Suppressor macrophage treated with lipopolysaccharide for 4 hours (primary cell): ENCODE measurements at places on chromosomes 1 and 21.

DNA sequence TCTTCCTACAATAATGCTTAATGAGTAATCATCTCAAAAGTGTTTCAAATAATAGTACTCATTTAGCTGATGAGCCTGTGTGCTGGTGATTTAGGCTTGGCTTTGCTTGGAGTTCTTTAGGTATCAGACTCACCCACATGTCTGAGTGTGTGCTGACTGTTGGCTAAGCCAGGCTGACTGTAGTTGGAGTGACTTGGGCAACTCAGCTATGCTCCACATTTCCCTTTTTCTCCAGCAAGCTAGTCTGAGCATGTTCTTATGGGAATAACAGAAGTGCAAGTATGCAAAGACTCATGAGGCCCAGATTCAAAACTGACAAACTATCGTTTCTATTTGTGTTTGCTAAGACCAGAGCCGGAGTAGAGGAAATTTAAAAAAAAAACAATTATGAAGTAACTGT, 99.0 kb upstream of the ADGRL4 start:
- no peak for DNase-seq

- no peak for DNase-seq
These were observed 234.0 kb upstream of the IRF2BP2 start for GRCh38 chr1:234843946-234844345.

DNA sequence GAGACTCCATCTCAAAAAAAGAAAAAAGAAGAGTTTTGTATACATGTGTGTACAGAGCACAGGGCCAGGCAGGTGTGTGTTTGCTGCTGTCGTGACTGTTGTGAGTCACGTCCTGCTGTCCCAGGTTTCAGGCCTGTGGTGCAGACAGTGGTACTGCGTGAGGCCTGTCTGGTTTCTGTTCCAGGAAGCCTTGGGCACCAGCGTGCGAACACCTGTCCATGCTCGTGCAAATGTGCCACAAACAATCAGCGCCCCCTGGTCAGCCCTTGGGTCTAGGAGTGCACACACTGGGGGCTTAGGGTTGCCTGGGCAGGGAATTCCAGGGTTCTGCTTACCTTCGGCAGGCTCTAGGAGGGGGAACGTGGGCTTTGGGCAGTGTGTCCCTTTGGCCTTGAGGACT, 16.9 kb downstream of the GPR157 start:
- no peak for DNase-seq

DNA sequence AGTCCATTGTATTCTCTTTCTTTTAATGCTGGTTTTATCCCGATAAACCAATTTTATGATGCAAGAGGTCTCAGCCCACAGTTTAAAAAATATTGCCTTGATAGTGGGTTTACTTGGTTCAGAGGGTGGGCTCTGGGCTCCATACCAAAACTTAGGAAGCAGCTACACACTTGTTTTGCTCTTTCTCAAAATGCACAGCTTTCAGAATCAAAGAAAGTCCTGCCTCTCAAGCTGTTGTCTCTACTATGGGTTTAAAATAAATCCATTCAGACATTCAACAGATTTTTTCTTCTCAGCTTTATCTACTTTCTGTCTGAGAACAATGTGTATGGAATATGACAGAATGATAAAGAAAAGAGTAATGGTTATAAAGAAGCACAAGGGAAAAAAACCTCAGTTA, 14.8 kb upstream of the HHAT start:
- no peak for DNase-seq

DNA sequence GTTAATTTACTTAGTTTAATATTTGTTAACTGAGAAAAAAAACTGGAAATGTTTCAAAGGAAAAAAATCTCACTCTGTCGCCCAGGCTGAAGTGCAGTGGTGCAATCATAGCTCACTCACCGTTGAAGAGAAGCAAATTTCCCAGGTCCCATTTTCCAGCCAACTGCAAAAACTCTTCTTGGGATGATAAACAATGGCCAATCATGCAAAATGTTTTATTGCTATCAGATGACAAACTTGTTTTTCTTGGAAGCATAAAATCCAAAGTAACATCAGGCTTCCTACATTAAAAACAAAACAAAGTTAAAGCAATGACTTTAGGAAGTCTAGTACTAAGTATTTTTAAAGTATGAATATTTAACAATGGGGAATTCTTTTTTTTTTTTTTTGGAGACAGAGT, 84.9 kb downstream of the LYST start:
- DNase-seq: no peak

DNA sequence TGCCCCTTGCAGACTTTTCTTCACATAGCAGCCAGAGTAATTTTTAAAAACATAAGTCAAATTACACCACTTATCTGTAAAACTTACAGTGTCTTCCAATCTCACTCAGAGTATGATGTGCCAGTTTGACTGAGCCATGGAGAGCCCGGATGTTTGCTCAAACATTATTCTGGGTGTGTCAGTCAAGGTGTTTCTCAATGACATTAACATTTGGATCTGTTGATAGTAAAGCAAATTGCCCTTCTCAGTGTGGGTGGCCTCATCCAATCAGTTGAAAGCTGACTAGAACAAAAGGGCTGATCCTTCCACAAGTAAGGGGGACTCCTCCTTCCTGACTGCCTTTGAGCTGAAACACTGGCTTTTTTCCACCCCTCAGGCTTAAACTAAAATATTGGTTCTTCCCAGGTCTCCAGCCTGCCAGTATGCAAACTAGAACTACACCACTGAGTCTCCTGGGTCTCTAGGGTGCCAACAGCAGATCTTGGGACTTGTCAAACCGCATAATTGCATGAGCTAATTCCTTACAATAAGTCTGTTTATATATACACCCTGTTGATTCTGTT, 157.9 kb upstream of the CTTNBP2NL start:
- DNase-seq: no peak

DNA sequence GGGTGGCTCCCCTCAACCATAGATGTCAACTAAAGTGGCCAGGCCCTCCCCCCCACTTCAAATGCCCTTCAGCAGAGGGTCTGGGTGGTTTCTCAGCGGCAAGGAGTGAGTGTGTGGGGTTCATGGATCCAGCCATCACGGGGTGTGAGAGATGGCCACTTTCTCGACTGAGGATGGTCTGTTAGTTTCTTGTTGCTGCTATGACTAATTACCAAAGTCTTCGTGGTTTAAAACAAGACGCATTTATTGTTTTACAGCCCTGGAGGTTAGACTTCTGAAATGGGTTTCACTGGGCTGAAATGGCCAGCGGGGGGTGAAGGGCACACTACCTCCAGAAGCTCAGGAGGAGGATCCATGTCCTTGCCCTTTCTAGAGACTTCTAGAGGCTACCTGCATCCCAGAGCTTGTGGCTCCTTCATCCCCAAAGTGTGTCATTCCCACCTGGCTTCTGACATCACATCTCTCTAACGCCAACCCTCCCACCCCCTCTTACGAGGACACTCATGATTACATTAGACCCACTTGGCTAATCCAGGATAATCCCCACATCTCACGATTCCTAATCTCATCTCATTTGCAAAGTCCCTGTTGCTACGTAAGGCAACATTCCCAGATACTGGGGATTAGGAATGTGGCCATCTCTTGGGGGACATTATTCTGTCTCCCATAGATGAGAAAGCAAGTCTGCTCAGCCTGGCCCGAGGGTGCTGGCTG, 53.0 kb downstream of the EPHB2 start:
- no peak for DNase-seq

DNA sequence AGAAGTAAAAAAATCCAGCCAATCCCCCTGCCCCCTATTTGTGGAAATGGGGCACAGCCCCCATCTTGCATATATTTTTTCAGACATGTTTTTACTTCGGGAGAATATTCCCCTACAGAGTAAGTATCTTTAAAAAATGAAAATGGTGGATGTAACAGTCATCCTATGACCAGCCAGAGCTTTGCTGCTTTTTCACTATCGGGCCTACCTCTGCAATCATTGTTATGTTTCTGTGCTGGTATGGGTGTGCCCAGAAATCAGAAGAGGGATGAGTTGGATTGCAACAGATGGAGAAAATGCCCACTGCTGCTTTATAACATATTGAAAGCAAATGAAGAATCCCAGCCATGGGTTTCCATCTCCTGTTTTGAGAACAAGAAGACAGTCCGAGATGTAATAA, 2.9 kb downstream of the CD247 start:
- no peak for DNase-seq

DNA sequence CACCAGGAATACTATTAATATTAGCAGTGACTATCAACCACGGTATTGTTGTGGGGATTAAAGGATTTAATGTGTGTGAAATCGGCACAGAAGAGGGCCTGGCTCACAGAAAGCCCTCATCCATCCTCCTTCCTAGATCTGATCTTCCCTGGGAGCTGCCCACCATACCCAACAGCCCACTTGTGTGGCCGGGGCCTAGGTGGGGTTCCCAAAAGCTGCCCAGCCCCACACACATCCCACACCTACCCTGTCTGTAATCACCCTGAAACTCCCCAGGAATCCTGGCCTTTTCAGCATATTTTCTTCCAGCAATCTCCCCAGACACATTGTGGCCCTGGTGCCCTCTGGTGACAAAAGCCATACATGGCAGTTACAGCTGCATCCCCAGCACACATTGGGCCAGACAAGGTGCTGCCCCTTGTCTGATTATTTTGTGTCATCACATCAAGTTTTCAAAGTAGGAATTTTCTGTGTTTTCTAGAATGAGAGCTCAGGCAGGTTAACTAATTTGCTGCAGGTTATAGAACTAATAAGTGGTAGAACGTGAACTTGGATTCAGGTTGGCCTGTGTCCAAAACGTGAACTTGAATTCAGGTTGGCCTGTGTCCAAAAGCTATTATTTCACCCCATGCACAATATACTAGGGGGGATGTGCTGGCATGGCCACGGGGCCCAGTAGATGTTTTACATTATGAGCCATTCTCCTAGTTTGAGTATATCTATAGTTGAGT, 5.3 kb upstream of the SLC6A9 start:
- peak; percentile 74 for DNase-seq

DNA sequence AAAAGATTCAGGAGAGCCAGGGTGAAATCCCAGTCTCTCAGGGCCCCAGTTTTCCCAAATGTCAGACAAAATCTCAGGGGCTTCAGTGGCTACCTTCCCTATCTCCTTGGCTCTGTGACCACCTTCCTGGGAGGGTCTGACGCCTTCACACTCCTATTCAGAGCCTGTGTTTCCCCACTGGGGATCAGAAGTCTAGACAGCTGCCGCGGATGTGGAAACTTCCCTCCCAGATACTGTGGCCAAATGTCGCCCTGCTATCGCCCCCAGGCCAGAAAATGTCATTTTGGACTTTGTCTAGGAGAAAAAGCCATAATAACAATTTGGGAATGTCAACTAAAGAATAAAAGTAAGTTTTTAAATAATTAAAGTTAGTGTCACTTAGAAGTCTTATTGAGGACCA, 15.9 kb downstream of the A3GALT2 start:
- no peak for DNase-seq
